HEK293T (cell line): ENCODE measurements at places on chromosomes 13 and 19.

DNA sequence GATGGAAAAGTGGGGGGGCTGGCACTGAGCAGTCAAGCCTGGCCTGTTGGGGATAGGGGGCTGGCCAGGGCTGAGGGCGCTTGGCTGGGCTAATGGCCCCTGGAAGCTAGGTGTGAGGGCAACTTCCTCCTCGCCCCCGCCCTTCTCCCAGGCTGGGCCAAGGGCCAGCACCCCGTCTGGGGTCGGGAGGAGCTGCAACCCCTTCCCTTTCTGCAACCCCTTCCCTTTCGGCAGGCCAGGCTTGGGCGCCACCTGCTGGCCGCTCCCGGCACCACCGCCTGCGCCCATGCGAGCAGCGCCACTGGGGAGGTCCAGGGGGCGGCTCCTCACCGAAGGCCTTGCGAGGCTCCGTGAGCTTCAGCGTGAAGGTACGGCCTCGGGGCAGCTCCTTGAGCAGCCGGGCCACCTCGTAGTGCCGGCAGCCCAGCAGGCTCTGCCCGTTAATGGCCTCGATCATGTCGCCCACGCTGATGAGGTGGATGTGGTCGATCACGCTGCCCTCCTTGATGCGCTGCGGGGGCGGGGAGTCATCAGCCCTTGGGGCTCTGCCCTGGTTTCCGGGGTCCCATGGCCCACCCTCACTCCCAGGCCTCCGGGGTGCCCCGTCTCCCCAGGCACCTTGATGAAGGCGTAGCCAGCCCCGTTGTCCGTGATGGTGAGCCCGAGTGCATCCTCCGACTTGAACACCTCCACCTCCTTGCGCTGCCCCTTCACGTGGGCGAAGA is 5.0 kb upstream of the PTGER1 start:
- DNase-seq, result peak; percentile 80

DNA sequence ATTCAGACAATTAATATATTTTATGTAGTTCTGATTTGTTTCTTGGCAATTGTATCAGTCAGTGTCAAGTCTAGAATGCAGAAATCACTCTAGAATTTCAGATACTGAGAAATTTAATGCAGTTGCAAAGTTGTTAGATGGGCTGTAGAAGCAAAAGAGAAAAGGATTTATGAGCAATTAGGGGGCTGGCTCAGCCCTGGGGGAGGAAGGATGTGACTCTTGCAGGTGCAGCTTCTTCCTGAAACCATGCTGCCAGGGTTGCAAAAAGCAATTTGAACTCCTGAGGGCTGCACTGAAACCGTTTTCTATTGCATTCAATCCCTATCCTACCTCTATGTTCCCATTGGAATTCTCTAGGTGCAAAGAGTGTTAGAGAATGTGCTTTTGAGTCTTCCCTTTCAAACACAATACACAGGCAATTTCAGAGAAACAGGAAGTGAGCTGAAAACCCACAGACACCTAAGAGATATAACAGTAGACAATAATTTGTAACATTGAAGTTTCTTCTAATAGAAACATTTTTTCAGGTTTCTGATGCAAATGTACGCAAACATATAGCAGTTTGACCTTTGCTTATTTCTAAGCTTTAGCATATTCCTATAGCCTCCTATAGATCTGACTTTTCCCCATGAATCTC is 814.7 kb upstream of the ATXN8OS start:
- no peak for DNase-seq

DNA sequence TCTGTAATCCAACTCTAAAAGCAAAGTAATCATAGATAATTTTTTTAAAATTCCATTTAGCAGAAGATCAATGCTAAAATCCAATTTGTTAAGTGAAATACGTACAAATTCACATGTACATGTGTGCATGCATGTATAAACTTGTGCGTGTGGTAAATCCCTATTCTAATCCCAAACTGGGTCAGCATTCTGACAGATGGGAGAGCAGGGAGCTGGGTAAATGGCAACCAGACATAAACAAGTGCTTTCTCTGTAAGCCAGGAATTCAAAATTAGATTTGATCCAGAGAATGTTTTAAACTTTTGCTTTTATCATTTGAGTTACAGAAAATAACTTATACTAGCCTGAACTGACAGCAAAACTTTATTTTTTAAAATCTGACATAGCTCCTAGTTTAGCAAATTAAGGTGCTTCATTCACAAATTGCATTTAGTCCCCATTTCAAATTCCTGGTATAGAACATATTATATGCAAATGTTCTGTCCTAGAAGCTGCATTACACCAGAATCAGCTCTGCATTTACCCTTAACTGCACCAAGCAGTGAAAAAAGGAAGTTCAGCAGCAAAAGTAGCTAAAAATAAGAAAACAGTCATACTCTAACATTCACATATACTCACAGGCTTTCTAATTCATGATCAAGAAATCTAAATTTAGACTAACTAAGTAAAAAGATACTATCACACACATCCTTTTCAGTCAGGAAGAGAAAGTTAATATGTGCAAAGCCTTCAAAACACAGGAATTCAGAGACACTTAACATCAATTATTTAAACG is 32.6 kb downstream of the UBL3 start:
- no peak for DNase-seq

DNA sequence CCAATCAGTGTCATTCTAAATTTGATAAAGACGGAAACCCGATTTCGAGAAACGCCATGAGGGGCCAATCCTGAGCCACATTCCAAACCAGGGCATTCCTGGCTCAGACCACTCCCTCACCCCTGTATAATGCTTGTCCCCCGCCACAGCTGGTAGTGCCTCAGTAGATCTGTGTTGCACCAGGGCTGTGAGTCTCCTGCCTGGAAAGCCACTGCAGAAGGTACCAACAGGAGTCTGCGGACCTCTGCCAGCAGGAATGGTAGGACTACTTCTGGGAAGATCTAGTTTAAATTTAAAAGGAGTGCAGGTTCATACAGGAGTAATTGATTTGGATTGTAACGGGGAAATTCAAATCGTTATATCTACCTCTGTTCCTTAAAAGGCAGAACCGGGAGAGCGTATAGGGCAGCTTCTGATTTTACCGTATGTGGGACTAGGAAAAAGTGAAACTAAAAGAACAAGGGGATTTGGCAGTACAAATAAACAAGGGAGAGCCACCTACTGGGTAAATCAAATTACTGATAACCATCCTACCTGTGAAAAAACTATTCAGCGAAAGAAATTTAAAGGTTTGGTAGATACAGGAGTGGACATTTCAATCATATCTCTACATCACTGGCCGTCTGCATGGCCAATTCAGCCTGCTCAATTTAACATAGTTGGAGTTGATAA is 20.8 kb upstream of the ZNF266 start:
- DNase-seq, result no peak

DNA sequence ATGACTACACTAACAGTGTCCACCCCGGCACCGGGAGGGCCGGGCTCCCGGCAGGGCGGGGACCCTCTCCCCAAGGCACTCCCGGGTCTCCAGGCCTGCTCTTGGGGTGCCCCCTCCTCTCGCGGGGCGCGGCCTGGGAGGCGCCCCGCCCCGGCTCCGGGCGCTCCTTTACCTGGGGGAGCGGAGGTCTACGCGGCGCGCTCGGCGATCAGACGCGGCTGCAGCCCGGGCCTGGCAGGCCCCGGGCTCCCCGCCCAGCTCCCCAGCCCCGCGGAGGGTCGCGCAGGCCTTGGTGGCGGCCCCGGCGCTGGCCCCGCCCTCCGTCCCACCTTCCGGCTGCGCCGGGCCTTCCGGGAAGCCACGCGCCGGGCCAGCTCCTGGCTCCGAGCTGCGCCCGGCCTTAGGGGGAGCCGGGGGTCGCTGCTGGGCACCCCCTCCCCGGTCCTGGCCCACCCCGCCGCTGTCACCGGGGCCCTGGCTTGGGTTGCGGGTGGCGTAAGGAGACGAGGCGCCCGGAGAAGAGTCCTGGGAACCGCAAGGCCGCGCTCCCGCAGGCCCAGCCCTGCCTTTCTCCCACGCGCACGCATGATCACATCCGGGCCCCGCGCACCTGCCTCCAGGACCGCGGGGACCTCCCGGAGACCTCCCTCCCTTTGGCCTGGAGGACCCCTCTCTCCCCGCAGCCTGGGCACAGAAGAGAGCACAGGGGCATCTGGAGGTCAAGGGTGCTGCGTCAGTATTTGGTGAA is at the start of gene C19orf12:
C19orf12 (minus strand) TSS at position 309 of the 748 bp plus-strand sequence. CDS start 6,848 bp downstream, outside the sequence.
- peak; percentile 79 for DNase-seq

DNA sequence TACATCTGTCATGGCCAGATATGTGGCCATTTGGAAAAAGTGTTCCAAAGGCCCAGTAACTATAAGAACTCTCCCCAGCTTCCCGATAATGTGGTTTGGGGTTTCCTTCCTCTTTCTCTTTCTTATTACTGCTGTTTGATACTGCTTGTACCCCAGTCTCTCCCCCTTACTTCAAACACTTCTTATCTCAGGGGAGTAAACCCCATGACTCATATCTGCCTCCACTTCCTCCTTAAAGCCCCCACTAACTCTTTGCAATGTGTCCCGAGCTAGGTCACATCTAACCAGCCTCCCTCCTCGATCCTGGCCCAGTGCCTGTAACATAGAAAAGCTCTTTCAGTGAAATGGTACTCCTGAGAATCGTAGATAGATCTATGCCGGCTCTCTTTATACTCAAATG is 82.4 kb upstream of the STARD13 start:
- no peak for DNase-seq

DNA sequence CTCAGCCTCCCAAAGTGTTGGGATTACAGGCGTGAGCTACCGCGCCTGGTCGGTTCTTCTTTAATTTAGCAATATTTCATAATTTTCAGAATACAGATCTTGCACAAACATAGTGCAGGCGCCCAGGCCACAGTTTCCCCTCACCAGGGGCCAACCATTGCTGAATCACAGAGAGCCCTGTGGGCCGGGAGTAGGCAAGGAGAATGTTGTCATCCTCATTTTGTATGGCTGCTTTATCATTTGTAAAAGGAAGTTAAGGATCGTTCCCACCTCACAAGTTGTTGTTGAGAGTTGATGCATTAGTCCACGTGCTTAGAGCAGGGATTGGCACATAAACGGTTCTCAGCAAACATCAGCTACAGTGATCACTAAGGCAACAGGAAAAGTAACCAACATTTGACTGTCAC is 30.2 kb downstream of the MEIS3 start:
- DNase-seq, result no peak

- DNase-seq, result peak; percentile 68
These were observed 123.0 kb downstream of the SLC7A1 start for GRCh38 chr13:29472332-29472961.

DNA sequence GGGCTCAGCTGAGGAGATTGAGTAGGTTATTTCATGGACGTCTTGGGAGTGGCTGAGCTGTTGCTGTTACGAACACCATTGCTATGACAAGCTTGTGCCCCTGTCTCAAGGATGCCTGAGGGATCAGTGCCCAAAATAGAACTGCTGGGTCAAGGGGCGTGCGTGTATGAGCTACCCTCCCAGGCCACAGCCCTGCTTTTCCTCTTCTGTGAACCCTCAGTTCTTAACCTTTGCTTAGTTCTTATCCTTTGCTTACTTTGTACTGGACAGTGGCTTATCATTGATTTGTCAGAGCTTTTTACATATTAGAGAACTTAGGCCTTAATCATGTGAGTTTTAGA is 9.0 kb downstream of the ARHGAP45 start:
- no peak for DNase-seq

DNA sequence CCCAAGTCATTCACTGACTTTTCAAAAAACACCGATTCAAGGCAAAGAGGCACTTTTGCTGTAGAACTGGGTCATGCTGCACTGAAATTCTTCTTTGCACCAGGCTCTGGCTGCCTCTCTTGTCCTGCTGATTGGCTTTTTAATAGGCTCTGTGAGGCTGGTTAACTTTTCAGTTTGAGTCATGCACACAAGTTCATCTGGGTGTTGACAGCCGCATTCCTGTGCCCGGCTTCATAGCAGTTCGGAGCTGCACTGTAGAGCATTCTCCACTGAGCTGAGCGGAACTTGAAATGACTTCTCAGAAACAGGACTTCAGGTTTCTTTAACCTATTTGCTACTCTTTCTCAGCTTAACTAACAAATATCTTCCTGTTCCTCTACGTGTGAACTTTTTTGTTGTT is 978.3 kb downstream of the UQCRFS1 start:
- DNase-seq, result no peak

- DNase-seq, result no peak
These were observed 10.5 kb downstream of the COMP start for GRCh38 chr19:18780631-18781030.

- DNase-seq, result no peak
These were observed 244.5 kb upstream of the CSNK1A1L start for GRCh38 chr13:37349916-37350315.

GRCh38 chr13:80180740-80181355 is 160.1 kb downstream of the SPRY2 start:
- no peak for DNase-seq

- DNase-seq, result no peak
These were observed 18.9 kb downstream of the ZNF563 start for GRCh38 chr19:12314553-12314952.

GRCh38 chr19:56670961-56671612 is 470 bp downstream of the ZNF835 start:
- DNase-seq, result no peak

- DNase-seq, result no peak
These were observed 80.7 kb downstream of the RNASEH2B start for GRCh38 chr13:50990065-50990817.

DNA sequence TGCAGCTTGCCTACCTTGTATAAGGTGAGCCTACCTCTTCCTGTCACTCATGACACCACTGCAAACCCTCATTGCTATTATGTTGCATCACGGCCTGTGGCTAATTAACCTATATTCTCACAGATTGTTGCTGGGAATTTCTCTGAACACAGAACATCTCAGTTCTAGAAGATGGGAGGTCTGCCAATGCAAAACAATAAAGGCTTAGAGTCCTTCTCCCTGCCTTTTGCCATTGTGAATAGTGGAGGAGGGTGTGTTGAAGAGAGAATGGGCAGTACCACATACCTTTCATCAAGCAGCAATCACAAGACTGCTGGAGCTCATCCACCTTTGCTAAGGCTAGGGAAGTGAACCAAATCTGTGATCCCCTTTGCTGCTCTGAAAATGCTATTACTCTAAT is 34.4 kb downstream of the WDFY2 start:
- no peak for DNase-seq
